WTC11 (cell line): ENCODE measurements at places on chromosomes 3 and 15.

- no peak for DNase-seq
Observed at GRCh38 chr3:169790687-169791429, 17.7 kb downstream of the MYNN start.

- DNase-seq: no peak
Observed at GRCh38 chr3:122689587-122689986, 8.9 kb downstream of the PARP14 start.

DNA sequence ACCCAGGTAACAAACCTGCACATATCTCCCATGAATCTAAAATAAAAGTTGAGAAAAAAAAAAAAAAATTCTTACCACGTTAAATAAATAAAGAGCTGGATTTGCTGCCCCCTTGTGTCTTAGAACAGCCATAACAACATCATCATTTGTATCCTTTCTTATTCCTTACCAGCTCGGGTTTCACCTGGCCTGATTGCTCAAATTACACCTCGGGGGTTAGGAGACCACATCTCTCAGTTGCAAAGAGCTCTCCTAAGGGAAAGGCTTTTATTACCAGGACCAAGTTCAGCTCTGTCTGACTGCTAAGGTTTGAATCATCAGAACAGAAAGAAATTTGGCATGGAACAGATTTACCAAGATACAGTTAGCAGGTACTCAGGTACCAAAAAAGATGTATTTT lies 25.8 kb upstream of the RPL39L start:
- peak; percentile 53 for DNase-seq

DNA sequence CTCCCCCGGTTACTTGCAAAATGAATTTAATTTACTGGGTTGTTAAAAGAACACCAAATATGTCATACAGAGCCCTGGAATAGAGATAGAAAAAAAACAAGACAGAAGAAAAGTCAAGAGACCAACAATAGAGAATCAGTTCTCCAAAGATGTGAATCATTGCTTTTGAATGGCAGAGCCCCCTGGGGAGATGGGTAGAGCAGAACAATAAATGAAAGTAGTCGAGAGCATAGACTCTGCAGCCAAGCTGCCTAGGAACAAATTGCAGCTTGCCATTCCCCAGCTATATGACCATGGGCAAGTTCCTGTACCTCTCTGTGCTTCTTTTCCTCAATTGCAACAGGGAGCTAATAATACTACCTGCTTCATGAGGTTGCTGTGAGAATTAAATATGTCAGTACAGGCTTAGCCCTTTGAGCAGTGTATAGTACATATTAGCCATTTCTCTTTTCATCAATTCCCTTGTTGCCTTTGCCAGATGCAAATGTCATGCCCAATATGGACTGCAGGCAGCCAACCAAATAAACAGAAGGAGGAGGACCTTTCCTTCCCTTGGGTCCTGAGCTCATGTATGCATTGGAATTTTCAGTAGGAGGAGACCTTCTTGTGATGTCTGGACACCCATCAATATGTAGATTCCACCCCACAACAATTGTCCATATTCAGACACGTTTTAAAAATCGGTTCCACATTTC lies 25.0 kb upstream of the BFSP2 start:
- no peak for DNase-seq

DNA sequence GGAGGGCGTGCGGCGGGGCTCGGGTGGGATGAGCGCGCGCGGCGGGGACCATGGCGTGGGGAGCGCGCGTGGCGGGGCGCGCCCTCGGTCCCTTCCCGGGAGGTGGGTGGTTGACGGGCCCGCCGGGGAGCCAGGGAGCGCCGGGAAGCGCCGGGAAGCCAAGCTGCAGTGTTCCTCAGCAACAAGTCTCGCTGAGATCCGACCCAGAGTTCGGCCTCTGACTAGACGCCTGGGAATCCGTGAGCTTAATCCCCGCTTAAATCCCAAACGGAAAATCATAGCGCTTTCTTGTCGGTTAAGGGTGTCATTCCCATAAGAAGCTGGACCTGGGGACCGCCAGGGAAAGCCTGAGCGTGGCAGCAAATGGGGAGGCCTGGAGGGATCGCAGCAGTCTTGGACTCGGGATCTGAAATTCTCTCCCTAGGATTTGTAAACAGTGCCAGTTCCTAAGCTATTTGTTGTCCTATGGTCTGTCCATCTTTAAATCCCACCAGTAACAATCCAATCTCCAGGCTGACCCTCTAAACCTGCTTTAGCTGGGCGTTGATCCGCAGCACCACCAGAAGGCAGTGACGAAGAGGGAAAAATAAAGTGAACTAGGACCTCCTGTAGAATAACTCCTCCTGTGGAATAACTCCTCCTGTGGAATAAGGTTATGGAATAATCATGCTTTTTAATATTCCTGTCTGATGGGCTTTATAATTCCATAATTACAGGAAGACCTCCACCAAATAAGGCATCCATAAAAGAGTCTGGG lies 570 bp upstream of the NEDD4 start:
- peak; percentile 33 for DNase-seq

GRCh38 chr3:24128199-24129005 lies 183.3 kb downstream of the NR1D2 start:
- no peak for DNase-seq

DNA sequence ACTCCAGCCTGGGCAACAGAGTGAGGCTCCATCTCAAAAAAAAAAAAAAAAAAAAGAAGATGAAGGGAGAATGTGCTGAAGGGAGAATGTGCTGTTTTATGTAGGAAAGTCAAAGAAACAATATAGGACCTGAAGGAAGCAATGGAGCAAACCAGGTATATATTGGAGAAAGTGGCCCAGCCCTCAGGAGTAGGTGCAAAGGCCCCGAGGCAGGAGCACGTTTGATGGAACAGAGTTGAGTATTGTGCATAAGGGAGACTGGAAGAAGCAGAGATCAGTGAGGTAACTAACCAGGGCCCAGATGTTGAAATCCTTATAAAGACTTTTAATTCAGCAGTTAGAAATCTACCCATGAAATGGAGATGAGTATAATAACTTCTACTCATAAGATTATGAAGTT lies 79.6 kb downstream of the MAP2K5 start:
- DNase-seq: no peak

- no peak for DNase-seq
Observed at GRCh38 chr3:172787746-172788145, 37.2 kb downstream of the ECT2 start.

DNA sequence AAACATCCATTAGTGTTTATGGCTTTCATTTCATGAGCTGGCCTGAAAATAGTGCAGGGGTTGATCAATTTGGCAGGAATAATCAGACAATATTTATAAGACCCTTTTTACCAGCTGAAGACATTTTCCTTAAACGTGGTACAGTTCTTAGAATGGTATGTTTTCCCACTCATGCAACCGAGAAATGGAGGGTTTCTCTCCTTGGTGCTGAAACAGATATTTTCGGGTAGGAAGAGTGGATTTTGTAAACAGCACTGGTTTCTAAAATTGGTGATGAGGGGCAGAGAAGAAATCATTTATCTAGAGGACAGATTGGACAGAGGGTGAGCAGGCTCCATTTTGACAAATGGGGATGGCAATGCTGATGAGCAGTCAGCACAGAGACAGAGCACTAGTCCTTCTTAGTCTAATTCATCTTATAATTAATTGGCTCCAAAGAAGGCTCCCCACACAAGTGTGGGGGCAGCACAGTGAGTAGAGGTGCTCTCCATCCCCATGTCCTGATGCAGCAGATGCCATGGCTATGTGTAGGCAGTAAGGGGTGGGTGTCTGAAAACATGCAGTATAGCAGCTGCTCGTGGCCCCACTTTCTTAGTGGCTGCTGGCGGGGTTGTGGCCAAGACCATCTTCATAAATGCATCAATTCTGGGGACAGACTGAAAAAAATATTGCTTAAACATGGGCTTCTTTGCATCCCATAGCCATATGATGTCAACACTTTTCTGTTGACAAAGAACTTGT lies 18.1 kb upstream of the SLC7A14 start:
- no peak for DNase-seq

- DNase-seq: no peak
Observed at GRCh38 chr3:12395349-12396012, 88.8 kb upstream of the TSEN2 start.

DNA sequence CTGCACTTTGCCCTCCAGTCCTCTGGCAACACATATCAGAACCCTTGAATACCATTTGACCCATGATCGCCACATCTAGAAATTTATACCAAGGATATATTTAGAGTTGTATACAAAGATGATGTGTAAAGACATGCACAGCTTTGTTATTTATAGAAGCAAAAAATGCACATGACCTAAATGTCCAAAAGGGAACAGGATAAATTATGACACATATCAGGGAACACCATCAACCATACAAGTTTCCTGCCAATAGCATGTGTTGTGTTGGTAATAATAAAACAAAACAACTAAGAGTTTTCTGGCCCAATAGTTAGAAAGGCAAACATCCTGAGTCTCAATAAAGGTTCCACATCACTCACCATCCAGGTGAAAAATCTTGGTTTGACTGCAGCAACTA lies 51.5 kb downstream of the AAGAB start:
- no peak for DNase-seq

- DNase-seq: no peak
Observed at GRCh38 chr3:36362973-36363372, 17.3 kb upstream of the STAC start.

- DNase-seq: no peak
Observed at GRCh38 chr15:79349525-79349924, 38.6 kb downstream of the TMED3 start.

DNA sequence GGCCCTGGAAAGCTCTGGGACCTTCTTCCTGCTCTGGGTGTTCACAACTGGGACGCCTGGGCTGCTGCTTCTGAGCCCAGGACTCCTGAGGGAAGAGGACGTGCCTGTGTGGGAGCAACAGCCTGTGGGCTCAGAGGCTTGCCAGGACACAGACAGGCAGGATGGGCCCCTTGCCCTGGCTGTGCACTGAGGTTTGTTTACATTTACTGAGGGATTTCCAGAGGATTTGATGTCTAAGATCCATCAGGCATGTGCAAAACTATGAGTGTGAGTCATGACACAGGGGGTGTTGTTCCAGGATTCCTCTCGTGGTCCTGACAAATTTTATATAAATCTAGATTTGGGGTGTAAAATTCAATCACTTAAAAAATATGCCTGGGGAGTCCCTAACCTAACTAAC lies 10.6 kb downstream of the CCR9 start:
- DNase-seq: no peak
